EH (cell line): ENCODE measurements at places on chromosomes 7 and 10.
A peak's percentile ranks its signal among the peaks of the same experiment; 100 is the strongest.

- DNase-seq, result no peak
These were observed 113.0 kb upstream of the DPP6 start for GRCh38 chr7:153939177-153939576.

DNA sequence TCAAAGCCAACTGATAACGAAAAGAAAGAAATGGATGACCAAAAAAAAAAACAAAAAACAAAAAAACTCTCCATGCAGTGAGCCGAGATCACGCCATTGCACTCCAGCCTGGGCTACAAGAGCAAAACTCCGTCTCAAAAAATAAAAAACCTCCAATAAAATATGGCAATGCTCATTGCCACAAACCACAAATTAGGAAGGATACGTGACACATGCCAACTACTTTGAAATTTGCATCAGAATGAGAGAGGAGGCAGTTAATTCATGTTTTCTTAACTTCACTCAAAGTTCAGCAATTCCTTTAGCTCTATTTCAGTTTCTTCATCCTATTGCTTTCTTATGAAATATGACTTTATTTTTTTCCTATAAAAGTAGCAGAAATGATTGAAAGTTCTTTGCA lies 398.1 kb upstream of the C7orf33 start:
- no peak for DNase-seq

DNA sequence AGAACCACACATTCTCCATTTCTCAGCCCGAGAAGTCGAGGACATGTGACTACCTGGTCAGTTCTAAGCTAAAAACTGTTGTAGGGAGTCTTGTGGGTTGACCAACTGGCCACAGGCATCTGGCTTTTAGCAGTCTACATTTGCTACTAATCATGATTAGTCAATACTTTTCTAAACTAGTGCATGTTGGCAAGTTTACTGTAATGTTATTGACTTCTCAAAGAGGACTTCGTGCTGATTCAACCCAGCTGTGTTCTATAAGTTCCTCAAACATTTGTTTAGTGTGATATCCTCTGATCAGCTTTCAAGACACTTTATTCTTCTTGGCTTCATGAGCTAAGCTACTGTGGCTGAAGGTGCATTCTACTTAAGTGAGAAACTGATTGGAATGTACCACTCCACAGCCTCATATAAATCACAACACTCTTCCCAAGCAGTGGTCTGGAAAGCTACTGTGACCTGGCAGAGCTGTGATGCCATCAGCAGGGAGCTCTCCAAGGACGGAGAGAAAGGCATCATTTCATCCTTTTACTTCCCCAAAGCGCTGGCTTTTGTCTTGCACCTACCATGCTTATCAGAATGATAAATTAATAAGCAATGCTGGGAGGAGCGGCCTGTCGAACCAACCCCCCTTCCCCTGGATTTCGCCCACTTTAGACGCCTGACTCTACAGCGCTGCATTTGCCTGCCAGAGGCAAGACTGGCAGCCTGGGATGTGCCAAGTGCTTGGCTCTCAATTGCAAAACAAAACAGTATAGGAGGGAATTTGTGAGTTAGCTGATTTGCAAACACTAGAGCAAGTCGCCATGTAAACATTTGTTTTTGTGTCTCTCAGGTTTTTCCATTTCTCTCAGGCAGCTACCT lies 206.7 kb upstream of the PLXNA4 start:
- DNase-seq, result peak; percentile 85

DNA sequence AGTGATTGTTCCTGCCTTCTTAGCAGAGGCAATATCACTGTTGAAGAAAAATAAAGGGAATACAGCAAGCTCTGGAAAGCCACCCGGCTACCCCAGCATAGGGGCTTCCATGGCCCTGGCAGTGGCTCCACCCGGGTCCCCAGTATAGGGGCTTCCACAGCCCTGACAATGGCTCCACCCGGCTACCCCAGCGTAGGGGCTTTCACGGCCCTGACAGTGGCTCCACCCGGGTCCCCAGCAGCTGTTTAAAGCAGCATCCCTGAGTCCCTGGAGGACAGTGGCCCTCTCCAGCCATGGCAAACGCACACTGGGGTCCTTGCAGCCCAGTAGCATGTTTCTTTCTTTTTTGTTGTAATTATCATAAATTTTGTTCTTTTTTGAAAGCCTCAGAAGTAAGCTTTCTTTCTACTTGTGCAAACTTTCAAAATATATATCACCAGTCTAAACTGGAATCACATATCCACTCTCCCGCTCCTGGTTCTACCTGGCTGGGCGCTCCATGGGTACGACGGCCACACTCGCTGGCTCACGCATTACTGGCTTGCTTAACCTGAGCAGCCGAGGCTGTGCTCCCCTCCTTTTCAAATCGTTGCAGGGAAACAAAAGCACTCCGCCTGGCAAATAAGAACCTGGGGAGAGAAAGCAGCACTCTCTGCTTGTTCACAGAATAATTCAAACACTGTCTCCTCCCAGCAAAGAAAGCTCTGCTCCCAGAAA lies 62.1 kb downstream of the TCERG1L start:
- no peak for DNase-seq

DNA sequence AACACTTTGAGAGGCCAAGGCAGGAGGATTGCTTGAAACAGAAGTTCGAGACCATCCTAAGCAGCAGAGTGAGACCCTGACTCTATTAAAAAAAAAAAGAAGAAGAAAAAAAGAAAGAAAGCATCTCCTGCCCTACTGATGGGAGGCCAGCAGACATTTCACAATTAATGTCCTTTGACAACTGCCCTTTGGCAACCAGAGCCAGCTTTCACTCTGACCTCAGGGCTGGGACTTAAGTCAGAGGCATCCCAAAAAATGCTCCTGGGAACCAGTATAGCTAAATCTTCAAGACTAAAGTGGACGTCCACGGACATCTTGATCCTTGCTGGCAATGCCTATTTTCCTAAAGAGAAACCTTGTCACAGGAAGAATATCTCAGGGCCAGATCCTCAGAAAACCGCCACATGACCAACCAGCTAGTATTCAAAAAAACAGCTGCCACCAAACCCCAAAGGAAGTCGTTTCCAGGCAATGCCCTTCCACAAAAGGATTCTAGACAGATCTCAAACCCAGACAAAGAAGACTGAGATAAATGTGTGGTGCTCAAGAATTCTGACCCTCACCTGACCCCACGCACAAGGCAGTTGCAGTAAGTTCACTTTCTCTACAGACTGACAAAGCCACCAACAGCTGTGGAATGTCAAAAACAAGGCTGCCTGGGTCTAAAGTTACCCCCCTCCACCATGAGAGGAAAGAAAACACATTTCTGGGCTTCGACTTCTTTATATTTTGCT lies 18.4 kb downstream of the GFRA1 start:
- DNase-seq, result peak; percentile 24

- DNase-seq, result no peak
These were observed 494.1 kb downstream of the SDK1 start for GRCh38 chr7:3795141-3795540.

DNA sequence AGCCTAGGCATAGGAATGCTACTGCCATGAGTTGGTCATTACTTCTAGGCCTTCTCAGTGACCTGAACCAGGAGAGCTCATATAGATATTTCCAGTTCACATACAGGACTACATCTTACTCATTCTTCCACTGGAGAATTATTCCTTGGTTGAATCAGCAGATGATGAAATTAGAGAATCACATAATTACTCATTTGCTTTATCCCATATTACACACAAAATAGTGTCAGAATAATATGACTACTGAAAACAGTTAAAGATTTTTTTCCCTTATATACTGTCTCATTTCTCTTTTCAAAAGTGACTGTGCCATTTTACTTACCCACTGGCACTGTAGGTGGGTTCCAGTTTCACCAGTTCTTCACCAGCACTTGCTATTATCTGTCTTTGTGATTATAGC lies 18.5 kb downstream of the BMS1 start:
- DNase-seq, result peak; percentile 3

- peak; percentile 98 for DNase-seq
These were observed 167.3 kb downstream of the EGFR start for GRCh38 chr7:55185941-55186609.

- peak; percentile 66 for DNase-seq
These were observed 97.9 kb downstream of the WDR11 start for GRCh38 chr10:120948889-120949608.

DNA sequence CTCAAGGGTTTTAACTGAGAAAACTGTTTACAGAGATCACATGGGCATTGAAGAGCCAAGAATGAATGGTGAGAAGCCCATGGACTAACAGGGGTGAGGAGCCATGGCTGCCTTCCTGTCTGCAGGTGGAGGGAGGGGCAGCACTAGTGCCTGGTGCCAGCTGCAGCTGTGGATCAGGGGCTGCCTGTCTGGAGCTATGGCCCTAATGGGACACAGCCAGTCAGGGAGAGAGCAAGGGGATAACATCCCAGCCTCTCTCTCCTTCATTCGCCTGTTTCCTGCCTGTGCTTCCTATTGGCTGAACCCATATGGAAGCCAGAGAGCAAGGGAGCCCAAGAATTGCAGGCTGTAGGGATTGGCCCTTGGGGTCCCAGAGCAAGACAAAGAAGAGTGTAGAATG lies 125.8 kb upstream of the GAD2 start:
- DNase-seq, result no peak

GRCh38 chr7:131106681-131107336 lies 220.9 kb upstream of the MKLN1 start:
- DNase-seq, result peak; percentile 46

DNA sequence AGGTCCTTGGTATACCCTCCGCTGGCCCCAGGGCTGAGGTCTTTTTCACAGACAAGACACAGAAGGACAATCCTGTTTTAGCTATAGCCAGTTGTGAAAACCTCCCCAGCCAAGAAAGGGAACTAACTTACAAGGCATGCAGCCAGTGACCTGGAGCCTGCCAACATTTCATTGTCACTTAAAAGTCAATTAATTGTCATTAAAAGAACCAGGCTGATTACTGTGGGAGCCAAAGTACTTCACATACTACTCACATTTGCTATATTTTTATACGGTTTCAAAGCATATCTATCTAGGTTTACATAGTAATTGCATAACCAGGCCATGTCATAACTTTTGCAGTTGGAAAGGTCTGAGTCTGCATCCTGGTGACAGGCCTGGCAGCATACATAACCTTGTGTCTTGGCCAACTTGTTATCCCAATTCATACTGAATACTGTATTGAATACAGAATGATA lies 31.1 kb downstream of the NRBF2 start:
- DNase-seq, result no peak

DNA sequence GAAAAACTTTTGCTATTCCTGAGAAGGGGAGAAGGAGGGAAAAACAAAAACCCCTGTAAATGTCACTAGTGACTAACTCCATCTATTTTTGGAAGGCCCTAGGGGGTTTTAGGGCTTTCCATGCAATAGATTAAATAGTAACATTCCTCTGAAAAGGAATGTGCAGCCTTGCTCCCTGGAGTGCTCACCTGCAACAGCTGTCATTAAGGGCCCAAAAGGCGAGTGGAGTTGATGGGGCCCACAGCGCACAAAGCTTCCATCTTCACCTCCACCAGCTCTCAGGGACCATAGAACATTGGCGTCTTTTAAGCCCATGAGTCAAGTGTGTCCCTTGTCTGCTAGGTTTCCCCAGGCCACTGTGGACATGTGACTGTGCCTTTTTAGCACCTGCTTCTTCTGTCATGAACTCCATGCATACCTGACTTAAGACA lies 58.0 kb upstream of the IL6 start:
- DNase-seq, result peak; percentile 58

DNA sequence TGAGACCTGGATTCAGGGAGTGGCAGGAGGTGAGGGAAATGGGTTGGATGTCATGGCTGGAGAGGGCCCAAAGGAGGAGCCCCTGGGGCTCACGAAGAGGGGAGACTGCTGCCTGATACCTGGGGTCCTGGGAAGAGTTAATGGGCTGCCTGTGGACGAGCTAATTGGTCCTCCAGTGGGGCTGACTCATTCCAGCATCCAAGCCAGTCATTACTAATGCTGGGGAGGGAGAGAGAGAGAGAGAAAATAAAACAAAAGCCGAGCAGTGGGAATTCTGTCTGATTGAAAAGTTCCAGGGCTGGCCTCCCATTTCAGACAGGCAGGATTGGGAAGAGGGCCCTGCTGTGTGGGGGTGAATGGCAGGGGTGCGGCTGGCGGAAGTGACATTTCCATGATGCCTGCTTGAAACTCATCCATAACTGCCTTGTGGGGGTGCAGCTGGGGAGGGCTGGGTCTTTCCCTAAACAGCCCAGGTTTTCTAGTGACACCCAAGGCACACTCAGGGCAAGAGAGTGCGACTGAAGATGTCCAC lies 297.8 kb downstream of the RPS24 start:
- peak; percentile 84 for DNase-seq
